ENCODE measurements at places on chromosomes 6 and 20. TPM values are rescaled to one million over a fixed set of nuclear protein-coding genes. Genes with fewer than 3 reads are reported as not detected.

Gene GCM1
- 0.22 TPM for total RNA-seq

Gene NKAIN2
- total RNA-seq, result not detected

Gene DIDO1
- 51.9 TPM for total RNA-seq

Gene SYTL3
- 41.2 TPM for total RNA-seq

Gene C6orf58
- not detected for total RNA-seq

Gene ZSCAN23
- 0.78 TPM for total RNA-seq

Gene PSORS1C2
- total RNA-seq, result not detected

Gene VSX1
- total RNA-seq, result not detected

Gene C20orf141
- not detected for total RNA-seq

Gene MYBL2
- 0.56 TPM for total RNA-seq

Gene DZANK1
- 1.8 TPM for total RNA-seq

Gene MCHR2
- total RNA-seq, result not detected

Gene NR2E1
- not detected for total RNA-seq

Gene PLA2G7
- total RNA-seq, result not detected

Gene TOX2
- total RNA-seq, result 3.9 TPM

Gene HLA-DQA1
- total RNA-seq, result 6.9 TPM

Gene ID4
- not detected for total RNA-seq

Gene C20orf204
- 6.1 TPM for total RNA-seq

Measured in CD4-positive, alpha-beta T cell (primary cell).